Breast epithelium (tissue), 4 donors: ENCODE measurements at places on chromosomes 3 and 15.
A peak's percentile ranks its signal among the peaks of the same experiment; 100 is the strongest.

GRCh38 chr15:41926185-41927056, 32.6 kb upstream of the SPTBN5 start:
- H3K4me1 ChIP-seq = no peaks in the 10 kb centered on the region
- no peak for DNase-seq
- H3K27ac ChIP-seq = peak overlapping the region; percentile 87

- H3K27ac ChIP-seq = peak overlapping the region; percentile 33
- DNase-seq = no peak
- no peaks in the 10 kb centered on the region for H3K36me3 ChIP-seq
These were observed 139.0 kb downstream of the P3H2 start for GRCh38 chr3:189981668-189982067.

DNA sequence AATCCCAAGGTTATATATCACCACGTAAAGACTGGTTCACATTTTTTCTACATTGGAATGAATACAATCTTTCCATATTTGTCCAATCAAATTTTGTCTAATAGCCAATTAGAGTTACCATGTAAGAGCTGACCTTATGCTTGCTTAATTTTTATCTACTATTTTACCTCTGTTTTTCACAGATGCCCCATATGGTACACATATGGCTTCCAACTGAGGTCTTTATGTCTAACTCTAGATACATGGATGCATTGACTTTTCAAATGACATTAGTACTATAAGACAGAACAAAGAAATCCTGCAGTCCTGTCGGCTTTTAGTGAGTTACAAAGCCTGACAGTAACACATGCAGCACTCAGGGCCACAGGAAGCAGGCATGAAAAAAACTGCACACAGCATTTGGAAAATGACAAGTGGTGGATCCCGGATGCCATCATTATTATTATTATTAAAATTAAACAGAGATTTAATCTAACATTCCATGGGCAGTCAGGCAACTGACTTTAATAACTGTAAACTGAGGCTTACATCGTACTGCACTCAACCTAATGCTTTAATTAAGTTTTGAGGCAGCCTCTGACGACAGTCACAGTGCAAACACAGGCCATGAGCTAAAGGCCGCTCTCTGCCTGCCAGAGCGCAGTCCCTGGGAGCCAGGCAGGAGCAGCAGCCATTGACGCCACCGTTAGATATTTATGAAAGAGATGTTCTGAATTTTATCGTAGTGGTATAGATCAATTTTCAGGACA, 113.9 kb upstream of the TMCO5A start:
- H3K4me3 ChIP-seq = no peak overlapping the region
- no peaks in the 10 kb centered on the region for H3K27me3 ChIP-seq
- DNase-seq = no peak
- no peaks in the 10 kb centered on the region for H3K36me3 ChIP-seq
- no peaks in the 10 kb centered on the region for H3K4me1 ChIP-seq
- no peak overlapping the region for H3K27ac ChIP-seq

GRCh38 chr3:120909602-120909878, 1.5 kb downstream of the STXBP5L start:
- H3K4me3 ChIP-seq = no peak overlapping the region
- no peak overlapping the region for H3K27ac ChIP-seq
- no peak for DNase-seq
- no peaks in the 10 kb centered on the region for H3K36me3 ChIP-seq
- H3K4me1 ChIP-seq = no peaks in the 10 kb centered on the region
- H3K27me3 ChIP-seq = no peaks in the 10 kb centered on the region

GRCh38 chr3:185754920-185755319, 69.9 kb downstream of the IGF2BP2 start:
- no peak overlapping the region for H3K4me3 ChIP-seq
- H3K36me3 ChIP-seq = no peaks in the 10 kb centered on the region
- no peak for DNase-seq
- H3K27ac ChIP-seq = no peak overlapping the region

DNA sequence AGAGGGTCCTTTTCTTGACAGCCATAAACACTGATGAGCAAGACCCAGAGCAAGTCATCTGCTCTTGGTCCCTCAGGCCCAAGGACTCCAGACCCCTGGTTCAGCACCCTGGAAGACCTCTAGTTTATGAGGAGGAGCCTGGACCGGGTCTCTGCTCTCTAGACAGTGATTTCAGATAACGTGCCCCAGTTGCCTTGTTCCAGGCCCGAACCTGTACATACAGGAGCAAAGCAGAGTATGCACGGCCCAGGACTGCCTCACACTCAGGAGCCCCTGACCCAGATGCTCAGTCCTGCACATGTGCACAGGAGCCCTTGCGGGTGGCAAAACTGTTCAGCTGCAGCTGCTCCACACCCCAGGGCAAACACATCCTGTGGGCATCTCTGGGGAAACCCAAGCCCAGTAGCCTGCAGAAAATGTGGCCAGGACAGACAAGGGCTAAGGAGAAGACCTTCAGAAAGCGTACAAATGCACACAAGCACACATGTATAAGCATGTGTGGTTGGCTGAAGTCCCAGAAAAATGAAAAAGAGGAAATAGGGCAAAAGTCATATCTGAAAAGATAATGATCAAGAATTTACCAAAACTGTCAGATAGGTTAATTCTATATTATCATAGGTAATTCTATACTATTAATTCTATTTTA, 59.9 kb upstream of the CORO2B start:
- no peaks in the 10 kb centered on the region for H3K36me3 ChIP-seq
- H3K4me3 ChIP-seq = no peak overlapping the region
- H3K4me1 ChIP-seq = no peaks in the 10 kb centered on the region
- no peak for DNase-seq
